ENCODE measurements at places on chromosomes 16 and 17.

GRCh38 chr16:31202414-31203375 is at the start of gene PYCARD:
TSS of gene PYCARD (minus strand) at chr16:31202760. CDS start at chr16:31202690, 70 bp downstream.
- no peak for DNase-seq

- DNase-seq = peak; percentile 76
Observed at GRCh38 chr17:74011966-74012365, 191.5 kb upstream of the RPL38 start.

DNA sequence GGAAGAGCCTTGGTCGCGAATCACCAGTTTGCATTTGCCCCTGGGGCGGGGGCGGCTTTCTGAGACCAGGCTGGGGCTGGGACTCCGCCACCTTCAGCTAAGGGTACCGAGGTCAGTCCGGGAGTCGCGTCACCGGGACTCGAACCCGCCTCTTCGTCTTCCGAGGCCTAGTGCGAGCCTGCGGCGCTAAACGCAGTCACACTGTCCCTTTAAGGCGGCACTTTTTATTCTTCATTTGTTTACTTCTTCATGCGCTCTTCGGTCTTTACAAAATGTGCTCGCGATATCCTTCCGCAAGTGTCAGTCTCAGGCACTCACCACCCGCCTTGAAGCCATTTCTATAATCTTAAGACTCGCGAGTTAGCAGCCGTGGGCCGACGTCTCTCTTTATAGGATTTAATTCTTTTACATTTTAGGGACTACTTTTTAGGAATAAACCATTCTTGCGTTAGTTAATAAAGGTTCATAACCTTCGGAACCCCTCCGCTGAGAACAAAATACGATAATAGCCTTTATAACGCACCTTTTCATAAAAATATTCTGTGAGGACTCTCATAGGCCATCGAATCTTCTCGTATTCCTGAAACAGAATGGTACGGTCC is 593 bp upstream of the HEXIM1 start:
- peak; percentile 90 for DNase-seq

DNA sequence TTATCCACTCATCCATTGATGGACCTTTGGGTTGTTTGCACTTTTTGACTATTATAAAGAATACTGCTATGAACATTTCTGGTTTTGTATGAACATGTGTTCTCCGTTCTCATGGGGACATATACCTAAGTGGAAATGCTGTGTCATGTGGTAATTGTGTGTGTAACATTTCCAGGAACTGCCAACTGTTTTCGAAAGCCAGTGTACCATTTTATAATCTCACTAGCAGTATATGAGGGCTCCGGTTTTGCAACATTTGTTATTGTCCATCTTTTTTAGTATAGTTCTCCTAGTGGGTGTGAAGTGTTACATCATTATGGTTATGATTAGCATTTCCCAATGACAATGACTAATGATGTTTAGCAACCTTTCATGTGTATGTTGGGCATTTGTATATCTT is 5.1 kb upstream of the TRIM25 start:
- no peak for DNase-seq

GRCh38 chr17:34502426-34502825 is 77.0 kb upstream of the TMEM132E start:
- no peak for DNase-seq

DNA sequence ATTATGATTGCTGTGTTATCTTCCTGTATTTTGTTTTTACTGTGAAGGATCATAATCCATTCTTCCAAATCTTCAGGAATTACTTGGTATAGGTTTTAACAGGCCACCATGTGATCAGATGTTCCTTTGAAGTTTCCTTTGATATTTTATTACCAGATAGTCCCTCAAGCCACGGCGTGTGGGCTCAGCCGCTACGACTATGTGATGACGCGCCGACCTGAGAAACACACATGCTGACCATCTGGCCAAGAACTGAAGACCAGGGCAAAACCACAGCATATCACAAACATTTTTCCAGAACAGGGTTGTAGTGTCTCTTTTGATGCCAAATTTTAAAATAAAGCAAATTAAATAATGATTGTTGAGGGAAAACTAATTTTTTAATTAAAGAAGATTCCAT is 47.3 kb downstream of the ZCCHC14 start:
- DNase-seq = no peak

DNA sequence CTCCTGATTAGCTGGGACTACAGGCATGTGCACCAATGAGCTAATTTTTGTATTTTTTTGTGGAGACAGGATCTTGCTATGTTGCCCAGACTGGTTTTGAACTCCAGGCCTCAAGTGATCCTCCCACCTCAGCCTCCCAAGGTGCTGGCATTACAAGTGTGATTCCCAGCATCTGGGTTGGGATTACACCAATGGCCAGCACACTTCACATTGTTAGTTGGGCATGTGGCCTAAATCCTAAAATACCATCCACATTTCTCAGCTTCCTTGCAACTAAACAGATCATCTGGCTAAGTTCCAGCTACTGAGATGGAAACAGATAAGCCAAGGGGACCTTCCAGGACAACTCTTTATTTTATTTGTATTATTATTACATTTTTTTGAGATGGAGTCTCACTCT is 9.9 kb downstream of the RABEP2 start:
- no peak for DNase-seq

DNA sequence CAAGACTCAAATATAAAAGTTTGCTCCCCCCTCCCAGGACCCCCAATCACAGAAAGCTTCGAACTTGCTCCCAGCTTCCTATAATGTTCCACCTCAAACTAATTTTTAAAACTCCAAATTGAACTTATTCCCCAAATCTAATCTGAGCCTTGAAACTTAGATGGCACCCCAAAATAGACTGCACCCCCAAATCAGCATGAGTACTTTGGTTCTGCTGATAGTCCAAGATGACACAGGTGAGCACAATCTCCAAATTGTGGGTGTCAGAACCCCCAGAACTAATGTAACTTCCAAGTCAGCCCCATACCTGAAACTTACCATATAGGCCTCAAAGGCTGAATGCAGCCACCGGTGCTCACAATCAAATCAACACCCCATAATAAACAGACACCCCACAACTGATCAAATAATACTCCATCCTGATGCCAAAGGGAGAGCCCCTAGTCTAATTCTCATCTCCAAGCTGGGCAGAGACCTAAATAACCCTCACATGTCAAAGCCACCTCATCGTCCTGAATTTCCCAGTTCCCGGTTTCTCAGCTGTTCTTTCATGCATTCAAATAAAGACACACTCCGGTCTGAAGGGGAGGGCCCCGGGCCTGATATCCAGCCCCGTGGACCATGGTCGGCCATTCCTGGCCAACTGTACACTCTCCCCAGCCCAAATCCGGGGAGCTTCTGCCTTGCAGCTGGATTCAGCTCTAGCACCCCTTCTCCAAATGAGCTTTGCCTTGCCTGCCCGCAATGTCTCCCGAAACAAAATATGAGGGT is 1.8 kb upstream of the BCL6B start:
- DNase-seq = no peak

DNA sequence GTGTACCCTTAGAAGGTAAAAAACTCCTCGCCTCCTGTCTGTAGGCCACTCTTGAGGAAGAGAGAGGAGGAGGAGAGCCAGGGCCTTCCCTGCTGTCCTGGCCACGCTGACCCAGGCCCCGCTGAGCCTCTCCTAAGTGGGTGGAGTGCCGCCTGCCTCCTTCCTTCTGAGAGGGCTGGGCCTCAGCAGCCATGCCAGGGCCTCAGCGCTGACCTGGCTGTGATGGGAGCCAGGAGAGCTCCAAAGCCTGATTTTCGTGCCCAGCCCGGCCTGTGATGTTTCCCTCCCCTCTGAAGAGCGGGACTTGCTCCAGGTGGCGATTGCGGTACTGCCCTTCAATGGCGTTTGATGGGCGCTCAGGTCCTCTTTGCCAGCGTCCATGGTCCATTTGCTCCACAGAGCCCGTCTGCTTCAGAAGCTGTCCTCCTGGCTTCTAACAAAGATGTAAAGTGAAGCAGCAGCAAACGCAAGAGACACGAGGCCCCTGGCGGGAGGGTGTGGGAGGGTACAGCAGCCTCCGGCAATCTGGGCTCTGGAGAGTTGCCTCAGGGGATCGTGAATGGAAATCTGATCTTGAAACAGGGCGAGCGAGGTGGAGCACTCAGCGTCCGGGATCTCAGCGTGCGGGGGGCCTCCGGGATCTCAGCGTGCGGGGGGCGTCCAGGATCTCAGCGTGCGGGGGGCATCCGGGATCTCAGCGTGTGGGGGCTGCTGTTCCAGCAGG is 93.5 kb downstream of the NPIPB11 start:
- no peak for DNase-seq

DNA sequence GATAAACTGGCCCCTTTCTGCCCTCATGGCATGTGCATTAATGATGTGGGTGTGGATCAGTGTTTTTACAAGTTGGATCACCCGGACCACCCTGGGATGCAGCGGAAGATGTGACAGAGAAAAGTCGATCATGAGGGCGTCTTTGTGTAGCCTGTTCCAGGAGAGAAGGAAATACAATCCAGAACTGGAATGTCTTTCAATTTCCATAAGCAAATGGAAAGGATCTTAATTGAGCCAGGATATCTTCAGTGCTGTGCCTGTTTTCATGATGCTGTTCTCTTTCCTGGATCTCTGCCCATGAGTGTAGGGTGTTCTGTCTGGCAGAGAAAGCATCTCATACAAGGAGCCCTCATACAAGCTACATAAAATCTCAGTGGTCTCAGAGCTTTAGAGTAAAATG is 481.4 kb downstream of the XYLT1 start:
- no peak for DNase-seq
